ENCODE measurements at places on chromosomes 4 and X. TPM values are rescaled to one million over a fixed set of nuclear protein-coding genes. Genes with fewer than 3 reads are reported as not detected.

Gene F8A1
- total RNA-seq = 95.5 TPM

Gene AMBN
- total RNA-seq = not detected

Gene FAM149A
- 1.6 TPM for total RNA-seq

Gene SLC9B1
- 0.28 TPM for total RNA-seq

Gene USP53
- 8.8 TPM for total RNA-seq

Gene STBD1
- total RNA-seq = 6.5 TPM

Gene DHX15
- 104 TPM for total RNA-seq

Gene TCP11X1
- not detected for total RNA-seq

Gene SH2D1A
- not detected for total RNA-seq

Gene CSAG3
- not detected for total RNA-seq

Gene NEXMIF
- total RNA-seq = 0.23 TPM

Gene KLF8
- not detected for total RNA-seq

Gene LANCL3
- total RNA-seq = not detected

Gene FAAH2
- not detected for total RNA-seq

Gene FATE1
- total RNA-seq = not detected

Gene GPR143
- not detected for total RNA-seq

Gene LRCH2
- total RNA-seq = 0.01 TPM

Gene HDAC6
- total RNA-seq = 30.7 TPM

Gene DDX60
- total RNA-seq = 2.7 TPM

Gene TEC
- 1.3 TPM for total RNA-seq

Gene ARR3
- total RNA-seq = not detected

Gene IQSEC2
- total RNA-seq = 40.0 TPM

Gene LYAR
- 31.7 TPM for total RNA-seq

Gene TRPC5OS
- not detected for total RNA-seq

Gene CENPE
- total RNA-seq = 5.6 TPM

Gene NOP14
- total RNA-seq = 30.9 TPM

Gene CXCL1
- total RNA-seq = 16.6 TPM

Gene IL13RA1
- total RNA-seq = 54.2 TPM

Gene SLC6A14
- total RNA-seq = not detected

Gene TLR3
- total RNA-seq = 0.46 TPM

Gene FAM3A
- total RNA-seq = 47.0 TPM

Gene FTHL17
- total RNA-seq = not detected

Gene TENM3
- 1.3 TPM for total RNA-seq

Gene TMEM154
- 0.18 TPM for total RNA-seq

Gene FANCB
- total RNA-seq = 3.2 TPM

Measured in A549 treated with DMSO at 1 μM for 4 hours (cell line).